Fibroblast of villous mesenchyme (primary cell): ENCODE measurements at places on chromosomes 6 and 20. TPM values are rescaled to one million over a fixed set of nuclear protein-coding genes. Genes with fewer than 3 reads are reported as not detected.

DNA sequence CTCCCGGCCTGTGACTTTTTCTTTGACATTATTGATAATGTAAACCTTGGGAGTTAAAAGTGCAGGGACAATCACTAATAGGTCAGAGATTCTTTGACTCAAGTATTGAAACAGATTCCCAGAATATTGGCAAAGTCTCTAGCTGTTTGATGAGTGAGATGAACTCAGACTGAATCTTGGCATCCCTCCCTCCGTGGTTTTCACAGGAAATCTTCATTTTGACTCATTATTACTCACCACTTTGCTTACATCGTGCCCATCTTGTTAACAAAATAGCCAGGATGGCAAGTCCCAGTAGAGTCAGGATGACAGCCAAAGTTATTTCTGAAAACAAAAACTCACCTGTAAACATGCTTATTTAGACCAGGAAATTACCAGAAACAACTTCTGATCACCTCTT is 2.0 kb downstream of the TSBP1 start:
- DNase-seq: peak; percentile 29

Gene VWA7
- under 0.01 TPM in 2 replicates for total RNA-seq

- DNase-seq: no peak
These were observed 185.7 kb upstream of the EYA4 start for GRCh38 chr6:133055441-133055966.

DNA sequence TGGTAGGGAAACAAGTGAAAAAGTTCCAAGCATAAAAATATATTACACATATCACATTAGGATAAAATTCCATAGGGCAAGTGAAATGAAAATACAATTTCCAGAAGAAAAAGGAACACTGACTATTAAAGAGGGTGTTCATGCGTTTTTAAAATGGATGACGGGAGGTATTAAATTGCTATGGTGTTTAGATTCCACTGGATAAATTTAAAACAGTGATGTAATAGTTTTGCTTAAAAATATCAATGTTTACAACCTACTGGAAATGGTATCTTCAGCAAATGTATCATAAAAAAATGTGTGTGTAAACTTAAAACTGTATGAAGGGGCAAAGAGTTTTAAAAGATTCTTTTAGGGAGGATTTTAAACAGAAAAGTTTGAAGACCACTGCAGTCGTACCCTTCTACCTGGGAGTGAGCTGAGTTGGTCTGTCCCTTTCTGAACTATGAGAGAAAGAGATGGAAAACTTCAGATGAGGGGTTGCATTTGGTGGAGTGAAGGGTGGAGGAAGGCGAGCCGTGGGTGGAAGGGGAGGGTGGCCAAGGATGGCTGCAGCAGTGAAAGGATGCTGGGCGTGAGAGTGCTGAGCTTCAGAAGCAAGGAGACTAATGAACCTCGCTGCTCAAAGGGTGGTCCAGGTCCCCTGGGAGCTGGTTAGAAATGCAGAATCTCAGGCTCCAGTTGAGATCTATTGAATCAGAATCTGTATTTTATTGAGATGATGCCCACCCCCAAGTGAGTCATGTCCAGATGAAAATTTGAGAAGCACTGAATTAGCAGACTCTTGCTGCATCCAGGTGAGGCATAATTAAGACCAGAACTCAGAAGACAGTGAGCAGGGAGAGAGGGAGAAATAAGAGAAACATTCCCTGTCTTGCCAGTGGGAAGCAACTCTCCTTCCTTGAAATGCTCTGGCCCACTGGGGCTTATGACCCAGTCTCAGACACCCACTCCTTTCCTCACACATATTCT is 54.5 kb upstream of the MRPS10 start:
- no peak for DNase-seq

Gene C4B
- total RNA-seq: 6.8 and 9.9 TPM in 2 replicates

Gene UST
- total RNA-seq: 9.0 and 13.0 TPM in 2 replicates

- no peak for DNase-seq
These were observed 245.2 kb downstream of the ADGRB3 start for GRCh38 chr6:68880050-68880813.
